Karpas-422 (cell line): ENCODE measurements at places on chromosomes 12 and 14. TPM values are rescaled to one million over a fixed set of nuclear protein-coding genes. Genes with fewer than 3 reads are reported as not detected.

Gene USP44
- total RNA-seq: 0.11 TPM in 1 of 2 replicates, not detected in the other

Gene LPAR5
- 10.3 and 14.6 TPM in 2 replicates for total RNA-seq

Gene RNU4-1
- total RNA-seq: under 0.01 TPM in 2 replicates

Gene ZFHX2
- 0.07 and 0.32 TPM in 2 replicates for total RNA-seq

Gene C12orf60
- 0.52 and 0.69 TPM in 2 replicates for total RNA-seq

Gene KLHDC1
- 1.5 and 1.7 TPM in 2 replicates for total RNA-seq

Gene GPR137C
- total RNA-seq: 0.22 and 0.26 TPM in 2 replicates

Gene MAP3K9
- 17.1 and 19.4 TPM in 2 replicates for total RNA-seq

Gene SLC16A7
- total RNA-seq: 21.9 and 63.6 TPM in 2 replicates

Gene PTPRQ
- not detected in 2 replicates for total RNA-seq

Gene KTN1
- total RNA-seq: 150 and 212 TPM in 2 replicates

Gene ABCC9
- not detected in 2 replicates for total RNA-seq

Gene OLR1
- total RNA-seq: not detected in 2 replicates

Gene RNF10
- total RNA-seq: 59.8 and 65.5 TPM in 2 replicates

Gene CLEC4D
- total RNA-seq: not detected in 2 replicates

Gene NRXN3
- not detected in 2 replicates for total RNA-seq

Gene DYNLL1
- 237 and 308 TPM in 2 replicates for total RNA-seq

Gene LETMD1
- 95.0 and 105 TPM in 2 replicates for total RNA-seq

Gene FGF6
- total RNA-seq: not detected in 2 replicates

Gene GALNT8
- not detected in 2 replicates for total RNA-seq

Gene C12orf42
- not detected in 2 replicates for total RNA-seq

Gene UBE3B
- total RNA-seq: 18.5 and 23.7 TPM in 2 replicates

Gene SOX5
- total RNA-seq: 15.2 and 30.5 TPM in 2 replicates

Gene DMAC2L
- total RNA-seq: 31.9 and 38.6 TPM in 2 replicates

Gene PRH2
- total RNA-seq: not detected in 2 replicates

Gene TMEM63C
- total RNA-seq: 5.0 and 8.4 TPM in 2 replicates

Gene LRP1-AS
- total RNA-seq: not detected in 2 replicates

Gene LRTM2
- not detected in 2 replicates for total RNA-seq

Gene SERPINA9
- 164 and 182 TPM in 2 replicates for total RNA-seq

Gene FBLN5
- not detected in 2 replicates for total RNA-seq

Gene TMTC1
- total RNA-seq: not detected in 2 replicates

Gene WIF1
- total RNA-seq: not detected in 2 replicates

Gene SRRM4
- total RNA-seq: not detected in 2 replicates

Gene TM7SF3
- 47.7 and 59.0 TPM in 2 replicates for total RNA-seq

Gene RNASE3
- not detected in 2 replicates for total RNA-seq

Gene MGAT4C
- total RNA-seq: not detected in 2 replicates

Gene AHSA1
- total RNA-seq: 200 and 369 TPM in 2 replicates

Gene INHBC
- 0.11 TPM in 1 of 2 replicates, not detected in the other for total RNA-seq

Gene TMPRSS12
- not detected in 2 replicates for total RNA-seq

Gene ADCY4
- 0.07 and 0.69 TPM in 2 replicates for total RNA-seq

Gene CEBPE
- 0.11 TPM in 1 of 2 replicates, not detected in the other for total RNA-seq

Gene SERPINA10
- total RNA-seq: not detected in 2 replicates

Gene LRRC9
- total RNA-seq: not detected in 2 replicates

Gene NUMB
- total RNA-seq: 36.0 and 41.1 TPM in 2 replicates

Gene ACRBP
- 2.2 and 4.2 TPM in 2 replicates for total RNA-seq

Gene LBHD2
- total RNA-seq: not detected in 2 replicates

Gene CCDC88C
- 57.9 and 72.4 TPM in 2 replicates for total RNA-seq

Gene IGF1
- total RNA-seq: not detected in 2 replicates

Gene ACOT4
- 3.4 and 5.4 TPM in 2 replicates for total RNA-seq
